ENCODE measurements at places on chromosomes 6 and 20. TPM values are rescaled to one million over a fixed set of nuclear protein-coding genes. Genes with fewer than 3 reads are reported as not detected.

GRCh38 chr20:9068233-9068801, 570 bp upstream of the PLCB4 start:
- H3K36me3 ChIP-seq, result no peaks in the 10 kb centered on the region
- DNase-seq, result no peak
- H3K27me3 ChIP-seq, result peaks cover 12% of the 10 kb centered on the region
- no peaks in the 10 kb centered on the region for H3K4me1 ChIP-seq
- H3K4me3 ChIP-seq, result no peak overlapping the region

Gene C6orf58
- total RNA-seq, result not detected

Gene CRYBG1
- 27.6 TPM for total RNA-seq

DNA sequence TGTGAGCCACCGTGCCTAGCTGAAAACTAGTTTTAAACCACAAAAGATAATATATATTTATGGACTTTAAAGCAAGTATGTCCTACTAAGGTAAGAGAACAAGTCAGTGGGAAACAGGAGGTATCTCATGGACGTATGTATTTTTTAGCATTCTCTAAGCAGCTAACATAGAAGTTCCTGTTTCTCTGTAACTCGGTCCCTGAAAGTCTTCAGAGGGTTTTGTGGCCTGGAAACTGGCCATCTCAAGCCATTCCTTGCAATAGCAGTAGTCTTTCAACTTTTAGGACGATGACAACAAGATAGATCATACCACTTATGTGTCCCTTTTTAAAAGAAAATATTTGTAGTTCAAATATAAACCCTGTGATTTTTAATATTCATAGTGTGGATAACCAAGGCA, 95.6 kb upstream of the RALGAPA2 start:
- no peaks in the 10 kb centered on the region for H3K36me3 ChIP-seq
- no peaks in the 10 kb centered on the region for H3K4me1 ChIP-seq
- DNase-seq, result no peak
- H3K27me3 ChIP-seq, result peaks cover 2% of the 10 kb centered on the region
- no peak overlapping the region for H3K4me3 ChIP-seq

GRCh38 chr6:75327807-75328206, 43.2 kb upstream of the TMEM30A start:
- no peak overlapping the region for H3K4me3 ChIP-seq
- peaks cover 17% of the 10 kb centered on the region for H3K27me3 ChIP-seq
- DNase-seq, result no peak
- no peak overlapping the region for H3K27ac ChIP-seq
- no peaks in the 10 kb centered on the region for H3K4me1 ChIP-seq

DNA sequence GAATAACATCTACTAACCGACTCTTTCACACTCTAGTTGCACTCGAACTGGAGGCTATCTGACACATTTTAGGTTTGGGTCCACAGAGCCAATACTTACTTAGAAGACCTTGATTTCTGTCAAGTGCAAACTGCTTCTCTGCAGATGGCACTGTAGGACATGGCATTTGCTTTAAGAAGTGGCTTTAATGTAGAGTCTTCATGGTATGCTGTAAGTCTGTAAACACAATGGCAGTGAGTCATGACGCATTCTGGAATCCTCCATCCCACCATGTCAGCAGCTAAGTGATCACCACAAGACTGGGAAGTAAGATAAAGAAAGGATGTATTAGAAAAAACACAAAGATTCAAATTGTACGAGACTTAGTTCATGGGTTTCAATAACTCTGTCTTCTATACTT, 377.0 kb upstream of the NOX3 start:
- H3K36me3 ChIP-seq, result no peaks in the 10 kb centered on the region
- H3K27ac ChIP-seq, result no peak overlapping the region

- H3K27ac ChIP-seq, result no peak overlapping the region
- peaks cover 14% of the 10 kb centered on the region for H3K4me1 ChIP-seq
- no peak for DNase-seq
- no peak overlapping the region for H3K4me3 ChIP-seq
- no peaks in the 10 kb centered on the region for H3K36me3 ChIP-seq
- H3K27me3 ChIP-seq, result peaks cover 42% of the 10 kb centered on the region
These were observed 96.5 kb downstream of the SNAP25 start for GRCh38 chr20:10315138-10315537.

DNA sequence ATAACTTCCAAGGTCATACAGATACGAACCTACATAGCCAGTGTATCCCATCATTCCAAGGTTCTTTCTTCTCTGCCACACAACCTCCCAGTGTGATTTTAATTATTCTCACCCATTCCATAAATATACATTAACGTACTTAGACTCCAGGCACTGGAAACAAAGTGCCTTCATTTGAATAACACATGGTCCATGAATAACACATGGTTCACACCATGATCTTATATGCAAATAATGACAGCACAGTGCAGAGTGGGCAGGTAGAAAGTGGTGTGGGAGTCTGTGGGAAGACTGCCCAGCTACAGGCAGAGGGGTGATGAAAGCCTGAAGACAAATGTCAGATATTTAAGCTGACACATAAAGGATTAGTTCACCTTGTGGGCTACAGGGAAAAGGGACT, 425.2 kb downstream of the HACE1 start:
- H3K36me3 ChIP-seq, result no peaks in the 10 kb centered on the region
- no peaks in the 10 kb centered on the region for H3K4me1 ChIP-seq
- H3K27me3 ChIP-seq, result no peaks in the 10 kb centered on the region
- no peak overlapping the region for H3K27ac ChIP-seq
- DNase-seq, result no peak

GRCh38 chr6:69294407-69294806, 502.4 kb downstream of the LMBRD1 start:
- H3K27ac ChIP-seq, result no peak overlapping the region
- H3K4me3 ChIP-seq, result no peak overlapping the region
- H3K4me1 ChIP-seq, result no peaks in the 10 kb centered on the region
- no peak for DNase-seq

- no peak for DNase-seq
- H3K4me3 ChIP-seq, result no peak overlapping the region
- H3K27me3 ChIP-seq, result peaks cover 50% of the 10 kb centered on the region
- H3K36me3 ChIP-seq, result no peaks in the 10 kb centered on the region
- no peak overlapping the region for H3K27ac ChIP-seq
These were observed 26.2 kb downstream of the CTCFL start for GRCh38 chr20:57498425-57499400.

Gene EPPIN
- total RNA-seq, result not detected

Gene PTPRT
- not detected for total RNA-seq

Gene LST1
- 14.6 TPM for total RNA-seq

DNA sequence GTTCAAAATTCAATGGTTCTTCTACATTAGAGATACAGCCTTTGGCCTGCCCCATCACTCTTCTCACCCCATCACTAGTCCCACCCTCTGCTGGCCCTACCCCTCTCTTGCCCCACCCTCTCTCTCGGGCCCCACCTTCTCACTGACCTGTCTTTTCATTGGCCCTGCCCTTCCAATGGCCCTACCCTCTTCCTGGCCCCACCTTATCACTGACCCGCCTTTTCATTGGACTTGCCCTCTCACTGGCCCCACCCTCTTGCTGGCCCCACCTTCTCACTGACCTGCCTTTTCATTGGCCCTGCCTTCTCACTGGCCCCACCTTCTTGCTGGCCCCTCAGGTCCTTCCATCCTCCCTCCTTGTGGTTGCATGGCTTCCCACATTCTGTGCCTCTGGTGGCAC, 107.2 kb upstream of the PLEKHG1 start:
- H3K4me3 ChIP-seq, result no peak overlapping the region
- peaks cover 2% of the 10 kb centered on the region for H3K36me3 ChIP-seq
- H3K27ac ChIP-seq, result no peak overlapping the region
- DNase-seq, result no peak

Gene CUL7
- total RNA-seq, result 27.3 TPM

GRCh38 chr6:4568138-4568537, 208.1 kb upstream of the CDYL start:
- no peaks in the 10 kb centered on the region for H3K36me3 ChIP-seq
- no peak overlapping the region for H3K4me3 ChIP-seq
- no peak overlapping the region for H3K27ac ChIP-seq
- H3K27me3 ChIP-seq, result no peaks in the 10 kb centered on the region

DNA sequence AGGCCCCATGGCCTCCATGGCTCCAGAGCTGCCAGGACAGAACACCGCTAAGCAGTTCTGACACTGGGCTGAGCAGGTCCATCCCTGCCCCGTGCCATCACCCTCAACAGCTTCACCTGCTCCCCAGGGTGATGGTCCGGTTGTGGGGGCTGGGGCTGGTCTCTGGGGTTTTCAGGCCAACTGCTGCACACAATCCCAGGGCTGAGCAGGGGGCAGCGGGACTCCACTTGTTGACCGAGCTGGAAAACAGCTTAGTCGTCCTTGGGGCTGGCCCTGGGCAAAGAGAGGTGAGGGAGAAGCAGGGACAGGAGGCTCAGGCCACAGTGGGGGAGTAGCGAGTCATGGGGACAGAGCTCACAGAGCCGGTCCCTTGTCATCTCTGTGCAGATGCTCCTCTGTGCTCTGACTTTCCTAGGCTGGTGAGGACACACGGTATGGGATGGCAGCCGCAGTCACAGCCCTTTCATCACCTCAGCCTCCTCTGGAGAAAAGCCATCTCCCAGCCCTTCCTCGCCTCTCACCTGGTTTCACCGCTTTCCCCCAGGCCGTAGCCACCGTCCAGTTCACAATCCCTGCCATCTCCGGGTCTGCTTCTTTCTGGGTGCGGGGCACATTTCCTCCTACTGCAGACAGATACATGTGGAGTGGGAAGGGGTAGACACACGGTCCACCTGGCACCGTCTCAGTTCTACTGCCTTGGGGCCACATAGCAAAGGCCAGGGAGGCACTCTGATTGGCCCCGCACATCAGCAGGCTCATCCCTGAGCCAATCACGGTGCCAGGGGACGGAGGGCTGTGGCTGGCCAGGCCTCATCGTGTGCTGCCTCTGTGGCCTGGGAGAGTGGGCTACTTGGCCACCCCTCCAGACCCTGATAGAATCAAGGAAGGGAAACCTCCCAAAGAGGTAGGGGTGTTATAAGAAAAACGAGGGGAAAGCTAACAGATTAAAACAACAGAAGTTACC, 19.1 kb downstream of the MDFI start:
- peaks cover 19% of the 10 kb centered on the region for H3K27me3 ChIP-seq
- DNase-seq, result no peak
- no peaks in the 10 kb centered on the region for H3K4me1 ChIP-seq

- peaks cover 1% of the 10 kb centered on the region for H3K27me3 ChIP-seq
- no peak for DNase-seq
- no peaks in the 10 kb centered on the region for H3K36me3 ChIP-seq
These were observed 261.0 kb upstream of the RIN2 start for GRCh38 chr20:19497064-19497463.

Gene PAX1
- not detected for total RNA-seq

- H3K36me3 ChIP-seq, result no peaks in the 10 kb centered on the region
- H3K4me1 ChIP-seq, result no peaks in the 10 kb centered on the region
- DNase-seq, result no peak
These were observed 16.4 kb downstream of the RNF217 start for GRCh38 chr6:124978451-124979293.

Gene ZBTB46
- 1.1 TPM for total RNA-seq

DNA sequence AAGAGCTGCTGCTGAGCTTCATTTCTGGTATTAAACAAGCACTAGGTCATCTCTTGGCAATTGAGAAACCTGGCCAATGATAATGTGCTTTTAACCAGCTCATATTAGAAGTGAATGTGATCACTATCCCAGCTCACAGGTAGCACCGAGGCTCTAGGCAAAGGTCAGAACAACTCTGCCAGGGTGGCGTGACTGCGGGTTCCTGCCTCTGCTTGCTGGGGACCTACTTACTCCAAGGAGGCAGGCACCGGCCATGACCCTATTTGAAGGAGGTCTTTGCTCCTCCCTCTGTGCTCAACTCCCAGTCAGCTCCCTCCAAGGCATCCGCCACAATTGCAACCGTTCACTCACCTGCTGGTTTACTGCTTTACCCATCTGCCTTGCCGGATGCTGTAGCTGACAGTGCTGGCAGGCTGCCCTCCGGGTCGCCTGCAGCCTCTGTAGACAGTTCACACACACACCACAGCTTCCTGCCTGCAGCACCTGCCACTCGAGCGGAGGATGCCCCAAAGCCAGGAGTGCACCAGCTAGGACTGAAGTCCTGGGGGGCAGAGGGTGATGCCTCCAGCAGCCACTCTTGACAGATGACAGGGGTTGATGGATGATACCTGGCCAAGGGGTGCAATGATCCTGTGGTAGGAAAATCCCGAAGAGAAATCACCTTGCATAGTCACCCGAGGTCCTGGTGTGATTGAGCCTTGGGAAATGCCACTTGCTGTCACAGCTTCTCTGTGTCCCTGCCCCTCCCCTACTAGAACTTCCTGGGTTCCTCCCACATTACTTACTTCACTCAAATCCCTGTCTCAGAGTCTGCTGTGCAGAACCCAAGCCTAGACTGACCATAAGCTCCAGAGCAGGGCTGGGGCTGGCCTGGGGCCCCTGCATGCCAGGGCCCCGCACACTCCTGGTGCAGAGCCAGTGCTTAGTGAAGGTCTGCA, 8.8 kb upstream of the VSX1 start:
- H3K4me1 ChIP-seq, result peaks cover 20% of the 10 kb centered on the region
- no peak overlapping the region for H3K4me3 ChIP-seq
- no peaks in the 10 kb centered on the region for H3K36me3 ChIP-seq
- peaks cover 21% of the 10 kb centered on the region for H3K27me3 ChIP-seq
- peak; percentile 46 for DNase-seq

- DNase-seq, result no peak
- no peak overlapping the region for H3K4me3 ChIP-seq
- no peaks in the 10 kb centered on the region for H3K36me3 ChIP-seq
- no peaks in the 10 kb centered on the region for H3K27me3 ChIP-seq
These were observed 326.0 kb upstream of the RSPO3 start for GRCh38 chr6:126792340-126793085.

Gene GABRR1
- total RNA-seq, result not detected

Gene PGBD1
- 3.8 TPM for total RNA-seq

DNA sequence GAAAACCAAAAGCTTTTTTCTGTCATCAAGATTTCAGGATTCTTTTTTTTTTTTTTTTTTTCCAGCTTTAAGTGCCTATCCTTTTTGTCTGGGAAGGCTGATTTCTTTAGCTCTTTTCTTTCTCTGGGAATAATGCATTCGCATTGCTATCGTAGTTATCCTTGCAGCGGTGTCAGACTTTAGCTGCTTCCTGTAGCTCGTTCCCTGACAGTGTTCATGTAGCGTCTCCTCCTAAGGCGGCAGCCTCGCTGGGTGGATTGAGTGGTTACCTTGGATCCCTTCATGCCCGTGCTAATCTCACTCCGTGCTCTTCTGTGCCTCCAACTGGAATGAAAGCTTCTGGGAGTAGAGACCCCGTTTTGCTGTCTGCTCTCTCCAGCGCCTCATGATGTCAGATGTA, 43.1 kb downstream of the UST start:
- H3K4me1 ChIP-seq, result no peaks in the 10 kb centered on the region
- no peak overlapping the region for H3K4me3 ChIP-seq
- H3K27ac ChIP-seq, result no peak overlapping the region
- H3K27me3 ChIP-seq, result peaks cover 30% of the 10 kb centered on the region
- DNase-seq, result no peak

- no peak overlapping the region for H3K27ac ChIP-seq
- H3K4me3 ChIP-seq, result no peak overlapping the region
- H3K4me1 ChIP-seq, result no peaks in the 10 kb centered on the region
- DNase-seq, result no peak
- no peaks in the 10 kb centered on the region for H3K27me3 ChIP-seq
These were observed 724.5 kb upstream of the FLRT3 start for GRCh38 chr20:15061955-15062354.

Gene ANGPT4
- total RNA-seq, result not detected

Gene PLCB4
- not detected for total RNA-seq

GRCh38 chr20:25067102-25067987, 9.4 kb upstream of the ACSS1 start:
- DNase-seq, result no peak
- H3K27me3 ChIP-seq, result peaks cover 51% of the 10 kb centered on the region
- peaks cover 4% of the 10 kb centered on the region for H3K4me1 ChIP-seq
- H3K4me3 ChIP-seq, result no peak overlapping the region
- no peaks in the 10 kb centered on the region for H3K36me3 ChIP-seq
- no peak overlapping the region for H3K27ac ChIP-seq
